ENCODE measurements at places on chromosomes 11 and 22.

DNA sequence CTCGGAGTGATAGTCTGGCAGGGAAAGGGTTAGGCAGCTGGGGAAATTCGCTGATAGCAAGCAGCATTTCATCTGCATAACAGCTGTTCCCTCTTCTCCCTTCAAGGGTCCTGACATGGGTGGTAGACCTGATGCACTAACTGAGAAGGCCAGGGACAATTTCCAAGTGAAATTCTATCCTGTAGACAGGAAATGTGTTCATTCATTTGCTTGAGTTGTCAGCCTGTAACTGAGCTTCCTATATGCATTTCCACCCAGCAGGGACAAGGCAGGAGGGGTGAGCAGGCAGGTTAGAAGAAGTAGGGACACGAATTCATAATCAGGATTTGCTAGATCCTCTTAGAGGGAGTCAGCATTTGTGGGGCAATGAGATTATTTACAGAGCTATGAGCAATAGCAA is 154.3 kb upstream of the NCAM1 start:
- no peak for DNase-seq

GRCh38 chr11:130037058-130037457 is 32.6 kb upstream of the APLP2 start:
- DNase-seq: no peak

- DNase-seq: no peak
These were observed 114.8 kb downstream of the SNX19 start for GRCh38 chr11:130801333-130802122.

DNA sequence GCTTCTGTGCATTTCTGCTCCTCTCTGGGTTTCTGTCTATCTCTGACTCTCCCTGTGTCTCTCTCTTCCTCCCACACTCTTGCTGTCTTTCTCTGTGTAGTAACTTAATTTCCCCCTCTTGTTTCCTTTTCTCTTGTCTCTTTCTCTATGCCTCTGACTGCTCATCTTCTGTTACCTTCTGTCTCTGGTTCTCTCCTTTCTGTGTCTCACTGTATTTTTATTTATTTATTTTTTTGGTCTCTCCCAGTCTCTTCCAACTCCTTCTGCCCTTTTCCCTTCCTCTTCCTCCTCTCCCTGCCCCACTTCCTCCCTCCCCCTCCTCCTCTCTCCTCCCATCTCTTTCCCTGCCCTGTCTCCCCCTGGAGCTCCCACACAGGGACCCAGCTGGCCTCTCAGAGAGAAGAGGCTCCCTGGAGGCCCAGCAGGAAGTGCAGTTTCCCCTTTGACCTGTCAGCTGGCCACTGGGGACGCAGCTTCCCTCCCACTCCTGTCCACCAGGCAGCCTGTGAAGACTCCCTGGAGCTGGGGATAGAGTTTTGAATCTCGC is 38.3 kb upstream of the MYH9 start:
- no peak for DNase-seq

DNA sequence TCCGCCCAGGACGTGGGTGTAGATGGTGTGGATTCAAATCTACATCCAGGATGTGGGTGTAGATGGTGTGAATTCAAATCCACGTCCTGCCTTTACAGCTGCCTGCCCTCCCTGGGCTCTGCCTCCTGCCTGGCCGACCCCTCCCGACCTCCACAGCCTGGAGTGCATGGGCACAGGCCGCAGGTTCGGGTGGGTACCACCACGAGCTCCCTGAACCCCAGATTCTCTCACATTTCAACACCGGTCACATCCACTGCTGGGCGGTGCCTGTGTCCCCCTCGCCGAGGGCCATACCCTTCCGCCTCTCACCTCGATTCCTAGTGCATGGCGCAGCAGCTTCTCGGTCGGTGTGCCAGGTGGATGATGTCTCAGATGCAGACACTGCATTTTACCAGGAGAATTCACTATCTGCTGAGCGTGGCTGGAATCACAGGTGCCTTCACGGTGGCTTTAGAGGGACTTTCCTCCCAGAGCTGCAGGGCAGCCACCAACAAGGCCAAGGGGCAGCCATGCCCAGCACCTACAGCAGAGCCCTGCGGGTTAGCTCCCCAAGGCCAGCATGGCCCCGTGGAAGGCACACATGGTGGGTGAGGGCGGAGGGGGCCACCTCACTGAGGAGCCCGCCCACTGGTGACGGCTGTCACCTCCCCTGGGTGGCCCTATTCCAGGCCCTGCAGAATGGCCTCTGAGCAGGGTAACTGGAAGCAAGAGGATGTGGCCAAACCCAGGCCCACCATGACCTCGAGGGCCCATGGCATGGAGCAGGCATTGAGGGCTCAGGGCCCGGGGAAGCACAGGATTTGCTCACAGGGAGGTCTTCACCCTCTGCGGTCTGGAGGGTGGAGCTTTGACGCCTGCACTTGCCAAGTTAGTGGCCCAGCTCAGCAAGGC is 638.5 kb downstream of the TBC1D22A start:
- no peak for DNase-seq

All from activated CD4-positive, alpha-beta T cell treated with anti-CD3 and anti-CD28 coated beads, Interleukin-2, Interleukin-6, amounts not matched to agents 100 ng/mL and 50 ng/mL, durations not matched to agents 16 hours and 8 hours (primary cell).